ENCODE measurements at places on chromosomes 12 and 14.
A peak's percentile ranks its signal among the peaks of the same experiment; 100 is the strongest.

- no peak for DNase-seq
Observed at GRCh38 chr12:47111392-47111778, 31.6 kb upstream of the AMIGO2 start.

- no peak for DNase-seq
Observed at GRCh38 chr14:94123868-94124267, 5.5 kb downstream of the IFI27L2 start.

- no peak for DNase-seq
Observed at GRCh38 chr12:126627596-126627995, 1562.4 kb downstream of the AACS start.

DNA sequence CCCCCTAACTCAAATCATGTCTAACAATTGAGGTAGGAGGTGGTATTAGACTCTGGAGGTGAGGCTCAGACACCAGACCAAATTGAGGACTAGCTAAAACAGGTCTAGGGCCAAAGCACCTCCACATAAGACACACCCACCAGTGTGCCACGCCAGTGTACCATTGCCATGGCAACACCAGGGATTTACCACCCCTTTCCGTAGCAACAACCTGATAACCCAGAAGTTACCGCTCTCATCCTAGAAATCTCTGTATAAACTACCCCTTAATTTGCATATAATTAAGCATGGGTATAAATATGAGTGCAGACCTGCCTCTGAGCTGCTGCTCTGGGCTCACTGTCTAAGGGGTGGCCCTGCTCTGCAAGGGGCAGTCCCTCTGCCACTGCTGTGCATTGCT, 57.4 kb upstream of the PPP2R5C start:
- no peak for DNase-seq

- DNase-seq, result no peak
Observed at GRCh38 chr12:68100241-68100640, 59.3 kb downstream of the IFNG start.

- no peak for DNase-seq
Observed at GRCh38 chr14:96398921-96399320, 7.0 kb downstream of the AK7 start.

DNA sequence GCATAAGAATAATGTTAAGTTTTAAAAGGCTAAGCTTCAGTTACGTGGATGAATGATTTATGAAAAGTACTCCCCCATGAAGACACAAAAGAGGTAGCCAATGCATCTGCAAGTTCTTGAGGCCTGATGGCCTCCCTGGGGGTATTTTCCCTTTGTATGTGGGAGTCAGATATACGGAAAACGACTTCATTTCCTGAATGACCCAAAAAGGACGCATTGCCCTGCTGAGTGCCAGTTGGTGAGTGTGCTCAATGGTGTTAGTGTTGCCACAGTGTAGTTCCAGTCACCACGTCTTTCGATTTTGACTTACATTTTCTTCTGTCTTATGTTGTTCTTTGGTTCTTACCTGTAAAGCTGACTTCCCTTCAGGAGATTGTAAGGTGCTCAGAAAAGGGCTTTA, 8.0 kb downstream of the ETV6 start:
- no peak for DNase-seq

- DNase-seq, result no peak
Observed at GRCh38 chr14:54309615-54310014, 87.2 kb upstream of the CDKN3 start.

- no peak for DNase-seq
Observed at GRCh38 chr12:559906-560455, 100.2 kb downstream of the B4GALNT3 start.

DNA sequence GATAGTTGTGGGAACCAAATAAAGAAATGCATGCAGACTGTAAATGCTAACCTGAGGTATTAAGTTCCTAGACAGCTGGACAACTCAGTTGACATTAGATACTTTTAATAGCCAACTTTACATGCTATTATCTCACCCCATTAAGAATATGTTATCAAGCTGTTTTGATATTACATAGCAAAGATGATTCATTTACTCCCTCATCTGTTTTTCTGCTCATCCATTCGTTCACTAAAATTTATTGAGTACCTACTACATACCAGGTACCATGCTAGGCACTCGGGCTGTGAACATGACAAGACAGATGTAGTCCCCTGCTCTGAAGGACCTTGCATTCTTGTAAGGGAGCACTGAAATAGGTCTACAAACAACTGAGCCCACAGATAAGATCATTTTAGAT, 192.4 kb downstream of the DACT1 start:
- no peak for DNase-seq

- DNase-seq, result no peak
Observed at GRCh38 chr12:54217774-54218241, 29.0 kb upstream of the SMUG1 start.

DNA sequence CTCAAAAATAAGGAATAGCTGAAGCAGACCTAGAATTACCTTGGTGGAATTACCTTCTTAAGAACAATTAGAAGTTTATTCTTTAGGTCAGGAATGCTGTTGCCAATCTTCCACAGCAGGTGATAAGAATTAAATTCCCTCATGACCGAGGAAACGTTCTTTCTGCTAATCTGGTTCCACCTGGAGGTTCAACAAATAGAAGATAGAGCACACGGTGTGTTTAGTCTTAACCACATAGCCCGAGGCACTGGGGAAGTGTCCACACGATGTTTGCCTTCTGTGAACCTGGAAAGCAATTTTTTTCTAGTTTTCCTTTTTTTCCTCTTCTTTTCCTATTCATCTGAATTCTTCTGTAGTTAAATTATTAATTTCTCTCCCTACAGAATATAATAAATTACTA, 906.9 kb downstream of the NRXN3 start:
- DNase-seq, result no peak

GRCh38 chr12:23752245-23752644, 197.2 kb downstream of the SOX5 start:
- no peak for DNase-seq

DNA sequence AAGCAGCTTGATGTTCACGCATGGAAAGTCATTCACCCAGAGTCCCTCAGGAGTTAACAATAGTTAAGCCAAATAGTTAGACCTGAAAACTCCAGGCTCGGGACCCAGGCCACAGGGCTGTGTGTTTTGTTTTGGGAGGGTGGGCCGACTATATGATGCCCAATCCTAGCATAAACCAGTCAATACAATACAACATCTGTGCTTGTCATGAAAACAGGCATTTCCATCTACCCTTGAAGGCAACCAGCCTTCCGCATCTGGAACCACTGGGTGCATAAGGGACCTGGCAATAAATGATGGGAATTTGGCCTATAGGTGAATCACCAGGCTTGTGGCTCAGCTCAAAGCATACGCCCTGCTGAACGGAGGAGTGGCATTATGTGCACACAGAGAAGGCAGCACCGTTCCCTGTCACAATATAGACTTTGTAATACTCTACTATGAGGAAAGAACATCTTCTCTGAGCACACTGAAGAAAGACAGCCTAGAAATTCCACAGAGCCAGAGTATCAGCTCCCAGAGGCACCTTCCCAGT, 91.0 kb upstream of the FOXN3 start:
- no peak for DNase-seq

GRCh38 chr12:5173511-5174011, 129.9 kb downstream of the KCNA5 start:
- no peak for DNase-seq

- no peak for DNase-seq
Observed at GRCh38 chr14:93090826-93091555, 24.7 kb downstream of the ITPK1 start.

DNA sequence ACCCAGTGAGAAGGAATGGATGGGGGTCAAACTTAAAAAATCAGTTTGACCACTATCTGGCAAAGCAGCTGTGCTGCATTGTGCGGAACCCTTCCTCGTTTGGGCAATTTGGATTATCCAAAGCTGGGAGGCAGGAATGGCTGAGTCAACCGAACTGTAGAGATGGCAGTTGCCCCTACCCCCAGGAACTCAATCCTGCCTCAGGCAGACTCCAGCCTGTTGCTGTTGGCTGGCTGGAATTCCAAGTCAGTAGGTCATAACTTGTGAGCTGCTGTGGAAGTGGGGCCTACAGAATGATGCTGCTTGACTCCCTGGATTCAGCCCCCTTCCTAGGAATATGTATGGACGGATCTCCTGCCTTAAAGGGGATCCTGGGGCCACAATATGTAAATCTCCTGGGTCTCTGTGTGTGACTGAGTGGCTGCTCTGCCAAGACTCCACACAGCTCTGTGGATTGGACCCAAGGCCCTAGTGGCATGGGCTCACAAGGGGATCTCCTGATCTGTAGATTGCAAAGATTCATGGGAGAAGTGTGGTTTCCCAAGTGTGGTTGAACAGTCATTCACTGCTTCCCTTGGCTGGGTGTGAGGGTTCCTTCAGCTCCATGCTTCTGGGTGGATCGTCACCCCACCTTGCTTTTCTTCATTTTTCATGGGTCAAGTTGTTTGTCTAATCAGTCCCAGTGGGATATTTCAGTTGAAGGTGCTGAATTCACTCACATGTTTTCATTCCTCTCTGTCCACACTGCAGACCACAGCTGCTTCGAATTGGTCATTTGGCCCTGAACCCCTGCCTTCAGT, 19.2 kb downstream of the LUM start:
- no peak for DNase-seq

- DNase-seq, result no peak
Observed at GRCh38 chr12:124073356-124074035, 100.5 kb downstream of the ZNF664 start.

- DNase-seq, result no peak
Observed at GRCh38 chr12:131011165-131012079, 57.7 kb downstream of the ADGRD1 start.

DNA sequence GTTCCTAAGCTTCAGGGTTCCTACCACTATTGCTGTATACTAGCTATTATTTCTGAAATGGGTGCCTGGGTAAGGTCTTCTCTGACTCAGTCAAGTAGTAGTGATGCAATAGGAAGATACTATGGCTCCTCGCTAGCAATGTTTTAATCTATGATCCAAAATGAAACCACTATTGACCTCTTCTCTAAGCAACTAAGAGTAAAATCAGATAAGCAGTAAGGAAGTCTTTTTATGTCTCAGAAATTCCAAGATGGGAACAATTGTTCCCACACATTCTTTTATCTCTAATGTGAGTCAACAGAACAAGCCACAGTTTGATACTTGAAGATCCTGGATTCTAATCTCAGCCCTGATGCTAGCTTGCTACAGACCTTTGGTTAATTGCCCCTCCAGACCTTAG, 45.1 kb downstream of the AREL1 start:
- DNase-seq, result no peak

- DNase-seq, result no peak
Observed at GRCh38 chr12:62622177-62622576, 155.6 kb downstream of the MON2 start.

DNA sequence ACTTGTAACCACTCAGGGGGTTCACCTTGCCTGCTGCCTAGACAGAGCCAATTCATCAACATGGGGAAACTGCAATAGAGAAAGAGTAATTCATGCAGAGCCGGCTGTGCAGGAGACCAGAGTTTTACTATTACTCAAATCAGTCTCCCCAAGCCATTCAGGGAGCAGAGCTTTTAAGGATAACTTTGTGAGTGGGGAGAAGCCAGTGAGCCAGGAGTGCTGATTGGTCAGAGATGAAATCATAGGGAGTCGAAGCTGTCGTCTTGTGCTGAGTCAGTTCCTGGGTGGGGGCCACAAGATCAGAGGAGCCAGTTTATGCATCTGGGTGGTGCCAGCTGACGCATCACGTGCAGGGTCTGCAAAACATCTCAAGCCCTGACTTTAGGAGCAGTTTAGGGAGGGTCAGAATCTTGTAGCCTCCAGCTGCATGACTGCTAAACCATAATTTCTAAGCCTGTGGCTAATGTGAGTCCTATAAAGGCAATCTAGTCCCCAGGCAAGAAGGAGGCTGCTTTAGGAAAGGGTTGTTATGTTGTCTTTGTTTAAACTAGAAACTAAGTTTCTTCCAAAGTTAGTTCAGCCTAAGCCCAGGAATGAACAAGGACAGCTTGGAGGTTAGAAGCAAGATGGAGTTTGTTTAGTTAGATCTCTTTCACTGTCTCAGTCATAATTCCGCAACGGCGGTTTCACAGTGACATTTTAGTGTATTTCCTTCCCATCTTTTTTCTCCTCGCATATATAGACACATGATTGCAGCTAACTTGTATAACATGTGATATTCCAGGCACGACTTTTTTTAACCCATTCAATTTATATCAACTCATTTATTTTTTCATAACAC, 68.9 kb upstream of the NCOR2 start:
- peak; percentile 60 for DNase-seq

DNA sequence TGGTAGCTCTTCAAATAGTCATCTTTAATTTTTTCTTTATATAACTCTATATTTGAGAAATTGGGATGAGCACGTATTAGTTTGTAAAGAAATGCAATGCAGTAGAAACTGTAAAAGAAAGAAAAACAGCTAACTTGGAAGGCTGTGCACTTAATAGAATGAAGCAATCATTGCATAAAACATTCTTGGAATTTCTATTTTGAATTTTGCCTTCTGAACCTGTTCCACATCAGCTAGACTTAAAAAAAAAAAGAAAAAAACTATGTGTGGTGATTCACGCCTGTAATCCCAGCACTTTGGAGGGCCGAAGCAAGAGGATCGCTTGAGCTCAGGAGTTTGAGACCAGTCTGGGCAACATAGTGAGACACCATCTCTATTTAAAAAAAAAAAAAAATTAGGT, 29.4 kb downstream of the SCN8A start:
- DNase-seq, result no peak

GRCh38 chr12:106267535-106267934, 19.7 kb upstream of the CKAP4 start:
- no peak for DNase-seq

- DNase-seq, result peak; percentile 1
Observed at GRCh38 chr12:10722502-10722904, 620 bp downstream of the YBX3 start.

GRCh38 chr14:52342849-52343596, 28.9 kb downstream of the PTGER2 start:
- DNase-seq, result no peak

GRCh38 chr12:131121705-131122405, 168.1 kb downstream of the ADGRD1 start:
- DNase-seq, result no peak

- DNase-seq, result no peak
Observed at GRCh38 chr14:57833323-57833722, 32.6 kb downstream of the SLC35F4 start.

GRCh38 chr12:68043435-68043834, 54.2 kb downstream of the IFNG-AS1 start:
- no peak for DNase-seq

GRCh38 chr14:83491091-83491490, 1957.4 kb upstream of the SEL1L start:
- DNase-seq, result no peak

GRCh38 chr12:94710933-94711332, 60.6 kb upstream of the TMCC3 start:
- peak; percentile 30 for DNase-seq

GRCh38 chr14:39426605-39427004, 5.6 kb downstream of the FBXO33 start:
- DNase-seq, result no peak

DNA sequence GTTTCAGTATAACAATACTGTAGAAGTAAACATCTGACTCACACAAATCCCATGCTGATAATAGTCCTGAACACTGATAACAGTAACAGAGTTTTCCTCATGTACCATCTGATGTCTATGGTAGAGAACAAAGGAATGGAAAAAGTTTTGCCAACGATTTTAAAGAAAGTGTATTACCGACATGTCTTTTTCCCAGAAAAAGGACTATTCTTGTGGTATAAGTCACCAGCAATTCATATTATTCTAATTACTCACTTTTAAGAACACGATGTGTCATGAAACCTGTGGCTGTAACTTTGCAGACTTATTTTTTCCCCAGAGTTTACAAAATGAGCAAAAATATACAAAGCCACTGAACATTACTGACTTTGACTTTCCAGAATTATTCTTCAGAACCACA, 40.1 kb upstream of the DCN start:
- DNase-seq, result no peak

- DNase-seq, result peak; percentile 80
Observed at GRCh38 chr12:107320033-107320928, 226.9 kb upstream of the CRY1 start.

- DNase-seq, result no peak
Observed at GRCh38 chr14:36976571-36977023, 195.8 kb downstream of the SLC25A21 start.
